ENCODE measurements at places on chromosomes 11 and 22. TPM values are rescaled to one million over a fixed set of nuclear protein-coding genes. Genes with fewer than 3 reads are reported as not detected.

DNA sequence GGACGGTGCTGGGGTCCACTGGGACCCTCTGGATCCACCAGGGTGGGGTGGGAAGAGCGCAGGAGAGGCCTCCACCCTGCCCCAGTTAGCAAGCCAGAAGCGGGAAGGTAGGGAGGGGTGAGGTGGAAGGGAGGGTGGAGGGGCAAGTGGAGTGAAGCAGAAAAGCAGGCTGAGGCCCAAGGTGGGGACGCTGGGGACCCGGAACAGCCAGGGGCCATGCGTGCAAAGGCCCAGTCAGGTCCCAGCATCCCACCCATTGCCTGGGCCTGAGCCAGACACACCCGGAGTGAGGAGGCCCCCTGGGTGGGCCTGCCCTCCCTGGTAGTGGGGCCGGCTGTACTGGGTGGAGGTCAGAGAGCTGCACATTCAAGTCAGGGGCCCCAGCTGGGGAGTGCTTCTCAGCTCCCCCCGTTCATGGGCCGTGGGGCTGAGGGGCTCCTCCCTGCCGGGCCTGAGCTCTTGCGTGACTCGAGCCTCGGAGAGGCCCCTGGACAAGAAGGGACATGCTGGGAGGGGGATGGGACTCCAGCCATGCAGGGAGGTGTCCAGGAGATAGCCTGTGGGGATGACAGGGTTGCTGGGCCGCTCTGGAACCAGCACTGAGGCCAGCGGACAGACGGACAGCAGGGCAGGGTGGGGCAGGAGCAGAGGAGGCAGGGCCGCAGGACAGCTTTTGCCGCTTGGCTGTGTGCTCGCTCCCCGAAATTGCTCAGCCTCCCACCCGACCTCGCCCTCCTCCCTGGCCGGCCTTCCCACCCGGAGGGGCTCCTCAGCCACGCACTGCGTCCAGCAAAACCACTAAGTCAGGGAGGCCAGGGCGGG lies 7.7 kb downstream of the TNNT3 start:
- H3K27ac ChIP-seq, result no peak overlapping the region
- no peaks in the 10 kb centered on the region for H3K36me3 ChIP-seq
- H3K4me3 ChIP-seq, result no peak overlapping the region

DNA sequence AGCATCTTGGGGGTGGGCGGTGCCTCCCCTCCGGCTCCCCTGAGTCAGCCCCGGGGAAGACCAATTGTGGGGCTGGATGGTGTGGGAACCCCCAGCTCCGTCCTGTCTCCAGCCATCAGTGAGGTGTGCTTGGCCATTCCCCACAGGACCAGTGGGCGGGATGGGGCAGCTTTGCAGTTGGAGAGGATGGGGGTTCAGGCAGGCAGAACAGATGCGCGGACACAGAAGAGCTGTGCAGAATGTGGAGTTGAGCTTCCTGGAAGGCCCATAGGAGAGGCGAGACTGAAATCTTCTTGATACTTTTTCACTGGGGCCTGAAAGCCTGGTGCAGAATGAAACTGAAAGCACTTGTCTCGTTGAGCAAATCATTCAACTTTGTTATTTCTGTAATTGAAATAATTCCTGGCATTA lies 23.8 kb downstream of the PARVB start:
- H3K4me3 ChIP-seq, result no peak overlapping the region
- no peaks in the 10 kb centered on the region for H3K27me3 ChIP-seq
- H3K27ac ChIP-seq, result no peak overlapping the region
- no peaks in the 10 kb centered on the region for H3K4me1 ChIP-seq
- no peaks in the 10 kb centered on the region for H3K36me3 ChIP-seq

- no peak overlapping the region for H3K27ac ChIP-seq
- no peaks in the 10 kb centered on the region for H3K27me3 ChIP-seq
- DNase-seq, result no peak
- H3K4me1 ChIP-seq, result no peaks in the 10 kb centered on the region
- no peaks in the 10 kb centered on the region for H3K36me3 ChIP-seq
- no peak overlapping the region for H3K4me3 ChIP-seq
These were observed 39.1 kb downstream of the MMP27 start for GRCh38 chr11:102666331-102666957.

DNA sequence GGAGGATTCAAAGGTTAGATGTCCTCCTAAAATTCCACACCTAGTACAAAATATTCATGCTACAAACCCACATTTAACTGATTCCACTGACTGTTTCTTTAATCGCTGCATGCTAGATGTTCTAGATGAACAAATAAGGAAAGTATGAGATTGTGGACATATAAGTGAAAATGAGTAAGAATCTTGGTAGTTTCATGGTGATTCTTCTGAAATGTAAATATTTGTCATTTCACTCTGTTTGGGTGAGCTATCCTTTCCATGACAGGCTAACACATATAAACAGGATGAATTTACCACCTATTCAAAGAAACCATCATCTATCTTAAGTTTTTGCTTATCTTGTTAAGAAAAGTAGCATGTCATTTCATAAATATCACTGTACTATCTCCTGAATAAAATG lies 14.8 kb downstream of the OR5B3 start:
- no peaks in the 10 kb centered on the region for H3K4me1 ChIP-seq
- H3K27ac ChIP-seq, result no peak overlapping the region
- no peak for DNase-seq
- no peak overlapping the region for H3K4me3 ChIP-seq

DNA sequence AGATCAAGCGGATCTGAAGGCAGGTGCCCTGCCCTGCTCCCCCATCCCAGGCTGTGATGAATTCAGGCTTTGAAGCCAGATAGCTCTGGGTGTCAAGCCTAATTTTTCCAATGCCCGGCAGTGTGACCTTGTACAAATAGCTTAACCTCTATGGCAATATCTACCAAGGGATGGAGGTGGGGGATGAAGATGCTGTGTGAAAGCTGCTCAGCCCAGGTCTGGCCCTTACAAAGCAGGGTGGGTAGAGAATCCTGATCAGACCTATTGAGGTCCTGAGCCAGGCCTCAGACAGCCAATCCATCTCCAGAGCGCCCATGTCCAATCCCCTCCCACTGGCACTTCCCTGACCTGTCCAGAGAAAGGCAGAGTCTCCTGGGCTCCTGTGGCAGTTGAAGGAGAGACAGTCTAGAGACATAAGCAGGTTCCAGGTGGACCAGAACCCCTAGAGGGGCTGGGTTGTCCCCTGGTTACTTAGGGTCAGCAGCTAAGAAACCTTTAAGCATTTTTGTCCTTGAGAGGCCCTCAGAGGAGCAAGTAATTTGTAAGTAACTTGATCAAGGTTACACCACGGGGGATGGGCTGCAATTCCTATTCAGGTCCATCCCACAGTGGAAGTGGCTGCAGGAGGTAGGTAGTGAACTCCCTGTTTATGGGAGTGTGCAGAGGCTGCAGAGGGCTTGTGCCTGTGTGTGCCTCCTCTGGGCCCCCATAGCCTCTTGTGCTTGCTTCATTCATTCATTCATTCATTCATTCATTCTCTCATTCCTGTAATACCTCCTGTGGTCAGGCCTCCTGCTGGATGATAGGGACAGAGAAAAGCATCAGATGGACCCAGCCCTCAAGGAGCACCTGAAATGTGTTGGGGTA lies 10.4 kb downstream of the P2RY2 start:
- DNase-seq, result no peak
- H3K27ac ChIP-seq, result no peak overlapping the region
- H3K4me1 ChIP-seq, result no peaks in the 10 kb centered on the region
- H3K4me3 ChIP-seq, result no peak overlapping the region
- H3K36me3 ChIP-seq, result no peaks in the 10 kb centered on the region

The OR4A16 gene
- total RNA-seq, result not detected

The MRPL23 gene
- 23.4 TPM for total RNA-seq

The CRYAB gene
- total RNA-seq, result 2,347 TPM

The C22orf31 gene
- not detected for total RNA-seq

The TIGD3 gene
- 0.16 TPM for total RNA-seq

DNA sequence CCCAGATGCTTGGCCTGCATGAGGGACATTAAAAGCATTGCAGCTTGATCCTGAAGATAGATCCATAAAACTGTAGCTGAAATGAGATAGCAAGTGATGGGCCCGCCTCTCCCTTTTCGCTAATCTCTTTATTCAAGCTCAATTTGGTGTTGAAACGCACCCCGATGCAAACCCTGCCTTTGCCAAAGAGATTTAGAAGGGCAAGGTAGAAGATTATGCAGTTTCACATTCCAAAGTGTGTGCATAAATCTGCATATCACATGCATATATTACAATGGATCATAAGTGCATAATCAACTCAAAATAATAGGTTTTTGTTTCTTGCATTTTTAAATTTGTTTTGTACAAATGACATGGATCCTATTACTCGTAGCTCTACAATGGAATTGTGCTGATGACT lies 80.1 kb upstream of the SHANK2 start:
- no peak for DNase-seq
- H3K36me3 ChIP-seq, result no peaks in the 10 kb centered on the region
- no peaks in the 10 kb centered on the region for H3K4me1 ChIP-seq
- no peaks in the 10 kb centered on the region for H3K27me3 ChIP-seq

The BTBD18 gene
- total RNA-seq, result not detected

The CARNS1 gene
- 9.3 TPM for total RNA-seq

DNA sequence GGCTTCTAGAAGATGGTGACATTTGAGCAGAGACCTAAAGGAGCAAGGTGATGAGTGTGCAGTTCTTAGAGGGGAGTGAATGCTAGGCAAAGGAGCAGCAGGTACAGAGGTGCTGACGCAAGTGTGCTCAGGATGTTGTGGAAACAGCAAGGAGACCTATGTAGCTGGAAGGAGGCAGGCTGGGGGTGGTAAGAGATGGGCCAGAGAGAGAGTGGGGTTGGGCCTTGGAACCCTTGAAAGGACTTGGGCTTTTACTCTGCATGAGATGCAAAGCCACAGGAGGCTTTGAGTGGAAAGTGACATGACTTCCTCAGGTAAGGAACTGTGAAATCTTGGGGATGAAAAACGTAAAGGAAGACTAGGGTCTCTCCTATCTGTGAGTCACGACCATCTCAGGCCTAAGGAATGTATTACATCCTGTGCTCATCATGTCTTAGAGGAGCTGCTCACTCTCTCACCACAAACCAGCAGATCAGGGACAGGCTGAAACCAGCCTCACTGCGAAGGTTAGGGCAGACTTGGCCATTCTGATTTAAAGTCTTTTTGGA lies 65.4 kb downstream of the MICAL2 start:
- H3K4me3 ChIP-seq, result no peak overlapping the region
- H3K4me1 ChIP-seq, result peaks cover 6% of the 10 kb centered on the region
- H3K27me3 ChIP-seq, result no peaks in the 10 kb centered on the region
- H3K36me3 ChIP-seq, result peaks cover 4% of the 10 kb centered on the region
- DNase-seq, result no peak
- peak overlapping the region; percentile 88 for H3K27ac ChIP-seq

DNA sequence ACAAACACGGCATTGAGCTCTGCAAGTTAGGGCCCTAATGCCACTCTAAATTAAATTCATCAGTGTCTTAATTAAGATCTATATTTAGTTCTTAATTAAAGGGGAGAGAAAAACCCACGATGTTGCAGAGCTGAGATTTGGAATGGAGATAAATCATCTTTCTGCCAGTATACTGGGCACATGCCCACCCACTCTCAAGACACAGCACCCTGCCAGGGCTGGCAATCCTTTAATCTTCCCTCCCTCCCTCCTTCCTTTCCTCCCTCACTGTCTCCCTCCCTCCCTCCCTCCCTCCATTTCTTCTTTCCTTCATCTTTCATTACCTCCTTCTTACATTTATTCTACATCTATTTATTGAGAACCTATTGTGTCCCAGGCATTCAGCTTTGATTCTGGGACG lies 194.8 kb downstream of the BUD13 start:
- H3K36me3 ChIP-seq, result no peaks in the 10 kb centered on the region
- H3K4me1 ChIP-seq, result no peaks in the 10 kb centered on the region
- no peaks in the 10 kb centered on the region for H3K27me3 ChIP-seq
- no peak overlapping the region for H3K27ac ChIP-seq
- DNase-seq, result no peak

The RFPL3 gene
- not detected for total RNA-seq

DNA sequence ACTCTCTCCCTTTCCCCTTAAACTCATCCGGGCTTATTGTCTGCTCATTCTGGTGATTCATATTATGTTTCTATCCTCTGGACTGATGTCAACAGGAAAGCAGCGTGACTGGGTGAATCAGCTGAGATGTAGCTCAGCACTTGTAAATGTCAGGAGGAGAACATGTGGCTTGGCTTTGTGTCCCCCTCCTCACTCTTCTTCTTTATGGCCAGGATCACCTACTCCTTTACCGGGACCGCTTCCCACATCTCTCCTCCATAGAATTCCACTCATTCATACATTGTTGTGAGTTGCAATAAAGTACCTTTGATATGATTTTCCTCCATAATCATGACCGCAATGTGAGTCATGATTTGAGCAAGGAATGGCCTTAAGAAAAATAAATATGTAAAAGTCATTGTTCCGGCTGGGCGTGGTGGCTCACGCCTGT lies 15.8 kb upstream of the SYN3 start:
- no peak overlapping the region for H3K4me3 ChIP-seq
- no peaks in the 10 kb centered on the region for H3K27me3 ChIP-seq
- no peaks in the 10 kb centered on the region for H3K4me1 ChIP-seq
- no peak overlapping the region for H3K27ac ChIP-seq

GRCh38 chr11:19874266-19874665 lies 161.6 kb downstream of the NAV2 start:
- no peak for DNase-seq
- H3K27me3 ChIP-seq, result no peaks in the 10 kb centered on the region
- H3K4me1 ChIP-seq, result no peaks in the 10 kb centered on the region
- H3K36me3 ChIP-seq, result no peaks in the 10 kb centered on the region
- H3K27ac ChIP-seq, result no peak overlapping the region
- no peak overlapping the region for H3K4me3 ChIP-seq

The C11orf21 gene
- 2.1 TPM for total RNA-seq

- H3K36me3 ChIP-seq, result no peaks in the 10 kb centered on the region
- H3K27me3 ChIP-seq, result no peaks in the 10 kb centered on the region
- H3K4me1 ChIP-seq, result peaks cover 4% of the 10 kb centered on the region
- no peak for DNase-seq
- H3K4me3 ChIP-seq, result no peak overlapping the region
These were observed 74.8 kb upstream of the BLID start for GRCh38 chr11:122190768-122191167.

- H3K27me3 ChIP-seq, result no peaks in the 10 kb centered on the region
- no peaks in the 10 kb centered on the region for H3K4me1 ChIP-seq
- DNase-seq, result no peak
- H3K4me3 ChIP-seq, result no peak overlapping the region
- no peaks in the 10 kb centered on the region for H3K36me3 ChIP-seq
These were observed 390.0 kb upstream of the CCDC90B start for GRCh38 chr11:83676056-83676601.

GRCh38 chr11:86743223-86744118 lies 56.9 kb upstream of the PRSS23 start:
- DNase-seq, result peak; percentile 81
- H3K36me3 ChIP-seq, result no peaks in the 10 kb centered on the region
- H3K27me3 ChIP-seq, result no peaks in the 10 kb centered on the region
- no peak overlapping the region for H3K4me3 ChIP-seq

GRCh38 chr11:89452780-89453179 lies 38.4 kb downstream of the NOX4 start:
- no peak overlapping the region for H3K27ac ChIP-seq
- no peak for DNase-seq
- peaks cover 2% of the 10 kb centered on the region for H3K4me1 ChIP-seq
- peaks cover 3% of the 10 kb centered on the region for H3K36me3 ChIP-seq
- H3K27me3 ChIP-seq, result no peaks in the 10 kb centered on the region

DNA sequence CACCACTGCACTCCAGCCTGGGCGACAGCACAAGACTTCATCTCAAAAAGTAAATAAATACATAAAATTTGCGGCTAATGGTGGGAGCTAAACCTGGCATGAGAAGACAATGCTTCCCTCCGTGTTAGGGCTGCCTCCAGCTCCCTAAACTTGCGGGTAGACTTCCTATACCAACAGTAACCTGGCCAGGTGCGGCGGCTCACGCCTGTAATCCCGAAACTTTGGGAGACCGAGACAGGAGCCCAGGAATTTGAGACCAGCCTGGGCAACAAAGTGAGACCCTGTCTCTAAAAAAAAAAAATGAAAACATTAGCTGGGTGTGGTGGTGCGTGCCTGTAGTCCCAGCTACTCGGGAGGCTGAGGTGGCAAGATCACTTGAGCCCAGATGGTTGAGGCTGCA lies 25.3 kb downstream of the SLC25A18 start:
- H3K27me3 ChIP-seq, result no peaks in the 10 kb centered on the region
- H3K27ac ChIP-seq, result no peak overlapping the region
- DNase-seq, result peak; percentile 55
- H3K4me3 ChIP-seq, result no peak overlapping the region
- no peaks in the 10 kb centered on the region for H3K4me1 ChIP-seq

All from aorta (tissue), 5 donors.